ENCODE measurements at places on chromosomes 5 and 9.
A peak's percentile ranks its signal among the peaks of the same experiment; 100 is the strongest.

DNA sequence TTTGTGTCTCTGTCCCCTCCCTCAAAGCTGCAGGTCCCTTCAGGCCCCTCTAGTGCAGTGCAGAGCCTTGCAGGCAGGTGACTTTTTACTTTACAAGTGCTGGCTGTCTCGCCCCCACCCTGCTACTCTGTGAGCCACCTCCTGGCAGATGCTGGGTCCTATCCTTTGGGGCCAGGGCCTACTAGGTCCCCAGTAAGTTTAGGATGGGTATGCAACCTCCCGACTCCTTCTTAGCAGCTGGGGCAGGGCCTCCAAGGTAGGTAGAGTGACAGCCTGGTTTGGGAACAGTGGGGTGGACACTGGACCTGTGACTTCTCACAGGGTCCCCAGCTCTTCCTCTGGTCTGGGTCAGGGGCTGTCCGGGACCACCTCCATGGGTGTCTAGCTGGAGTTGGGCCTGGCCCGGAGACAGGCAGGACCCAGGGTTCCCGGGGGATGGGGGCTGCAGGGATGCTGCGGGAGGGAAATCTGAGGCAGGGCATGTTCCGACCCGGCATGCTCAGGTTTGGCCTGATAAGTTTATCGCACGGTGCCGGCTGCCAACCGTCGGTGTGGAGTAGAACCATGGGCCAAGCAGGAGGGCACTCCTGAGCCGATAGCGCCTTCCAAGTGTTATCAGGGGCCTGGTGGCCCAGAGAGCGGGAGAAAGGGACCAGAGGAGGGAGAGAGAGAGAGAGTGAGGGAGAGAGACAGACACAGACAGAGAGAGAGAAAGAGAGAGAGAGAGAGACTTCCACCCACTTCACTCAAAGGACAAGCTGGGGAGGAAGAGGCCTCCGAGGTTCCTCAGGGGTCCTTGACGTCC is 20.5 kb downstream of the GFI1B start:
- no peak for DNase-seq

DNA sequence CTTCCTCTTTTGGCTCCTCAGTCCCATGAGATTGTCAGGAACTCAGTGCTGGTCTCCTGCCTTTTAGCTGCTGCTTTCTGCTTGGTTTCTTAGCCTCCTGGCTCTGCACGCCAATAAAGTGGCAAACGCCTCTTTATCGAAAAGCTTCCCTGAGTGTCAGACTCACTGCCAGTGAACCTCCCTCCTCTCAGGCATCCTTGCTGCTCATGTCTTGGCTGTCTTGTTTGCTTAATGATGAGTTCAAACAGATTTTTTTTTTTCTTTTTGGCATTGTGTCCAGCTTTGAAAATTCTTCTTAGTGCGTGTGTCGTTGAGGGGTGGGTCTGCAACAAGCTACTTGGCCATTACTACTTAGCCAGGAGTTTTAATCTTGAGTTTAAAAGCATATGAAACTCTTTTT is 14.9 kb downstream of the RASGRF2 start:
- DNase-seq: no peak

- DNase-seq: peak; percentile 14
These were observed 716 bp upstream of the OTULIN start for GRCh38 chr5:14663734-14664269.

GRCh38 chr9:32171339-32171738 is 213.1 kb upstream of the ACO1 start:
- DNase-seq: no peak

- peak; percentile 89 for DNase-seq
These were observed 29.1 kb upstream of the DUSP1 start for GRCh38 chr5:172800088-172800551.

DNA sequence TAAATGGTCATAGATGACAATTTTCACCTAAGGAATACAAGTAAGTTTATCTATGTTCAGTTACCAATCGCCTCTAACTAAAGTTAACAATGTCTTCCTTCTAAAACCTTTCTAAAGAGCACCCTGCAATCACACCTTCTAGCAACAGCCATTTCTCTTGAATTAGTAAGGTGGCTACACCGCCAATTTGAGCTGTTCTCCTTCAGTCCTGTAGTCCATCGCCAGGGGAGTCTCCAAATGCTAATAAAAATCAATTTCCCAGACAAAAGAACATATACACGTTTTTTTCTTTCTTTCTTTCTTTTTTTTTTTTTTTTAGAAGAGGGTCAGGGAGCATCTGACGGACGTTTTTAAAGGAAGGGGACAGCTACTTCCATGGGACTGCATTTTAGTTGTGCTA is 729 bp upstream of the RORB start:
- no peak for DNase-seq

GRCh38 chr9:15298362-15298761 is 8.7 kb downstream of the TTC39B start:
- DNase-seq: no peak

GRCh38 chr5:140785905-140786686 is at the start of gene PCDHA1:
Gene PCDHA1 (plus strand): TSS chr5:140786140.
- no peak for DNase-seq

- DNase-seq: no peak
These were observed 65.9 kb upstream of the GNAQ start for GRCh38 chr9:78097541-78097940.

All from fibroblast of skin of right quadriceps (primary cell).